Activated CD8-positive, alpha-beta T cell treated with anti-CD3 and anti-CD28 coated beads for 36 hours (primary cell): ENCODE measurements at places on chromosomes 6 and 20. TPM values are rescaled to one million over a fixed set of nuclear protein-coding genes. Genes with fewer than 3 reads are reported as not detected.

GRCh38 chr20:45358282-45359068 lies 4.5 kb upstream of the SYS1 start:
- DNase-seq, result no peak
- H3K36me3 ChIP-seq, result no peaks in the 10 kb centered on the region
- H3K4me1 ChIP-seq, result peaks cover 53% of the 10 kb centered on the region
- peak overlapping the region; percentile 13 for H3K27ac ChIP-seq
- H3K27me3 ChIP-seq, result no peaks in the 10 kb centered on the region

DNA sequence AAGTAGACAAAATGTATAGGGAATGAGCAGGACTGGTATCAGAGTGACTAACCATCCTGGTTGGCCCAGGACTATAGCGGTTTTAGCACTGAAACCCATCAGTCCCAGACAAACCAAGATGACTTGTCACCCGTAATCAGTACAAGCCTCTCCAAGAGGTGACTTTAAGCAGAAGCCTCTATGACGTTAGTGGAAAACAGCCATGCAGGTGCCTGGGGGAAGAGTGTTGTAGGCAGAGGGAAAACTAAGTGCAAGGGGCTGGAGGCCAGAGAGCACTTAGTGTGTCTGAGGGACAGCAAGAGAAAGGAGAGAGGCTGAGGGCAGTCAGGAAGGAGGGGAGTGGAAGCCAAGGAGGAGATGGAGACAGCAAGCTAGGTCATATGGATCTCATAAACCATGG lies 2.1 kb downstream of the SGK2 start:
- H3K36me3 ChIP-seq, result no peaks in the 10 kb centered on the region
- no peaks in the 10 kb centered on the region for H3K27me3 ChIP-seq
- no peak overlapping the region for H3K4me3 ChIP-seq
- DNase-seq, result no peak

DNA sequence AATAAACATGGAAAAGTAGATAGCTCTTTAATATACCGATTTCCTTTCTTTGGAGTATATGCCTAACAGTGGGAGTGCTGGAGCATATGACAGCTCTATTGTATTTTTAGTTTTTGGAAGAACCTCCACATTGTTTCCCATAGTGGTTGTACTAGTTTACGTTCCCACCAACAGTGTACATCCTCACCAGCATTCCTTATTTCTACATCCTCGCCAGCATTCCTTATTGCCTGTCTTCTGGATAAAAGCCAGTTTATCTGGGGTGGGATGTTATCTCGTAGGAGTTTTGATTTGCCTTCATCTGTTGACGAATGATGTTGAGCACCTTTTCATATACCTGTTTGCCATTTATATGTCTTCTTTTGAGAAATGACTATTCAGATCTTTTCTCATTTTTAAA lies 2.6 kb downstream of the MICA start:
- no peaks in the 10 kb centered on the region for H3K27me3 ChIP-seq
- H3K4me1 ChIP-seq, result peaks cover 64% of the 10 kb centered on the region
- DNase-seq, result no peak
- no peak overlapping the region for H3K4me3 ChIP-seq
- no peak overlapping the region for H3K27ac ChIP-seq
- peaks cover 11% of the 10 kb centered on the region for H3K36me3 ChIP-seq

DNA sequence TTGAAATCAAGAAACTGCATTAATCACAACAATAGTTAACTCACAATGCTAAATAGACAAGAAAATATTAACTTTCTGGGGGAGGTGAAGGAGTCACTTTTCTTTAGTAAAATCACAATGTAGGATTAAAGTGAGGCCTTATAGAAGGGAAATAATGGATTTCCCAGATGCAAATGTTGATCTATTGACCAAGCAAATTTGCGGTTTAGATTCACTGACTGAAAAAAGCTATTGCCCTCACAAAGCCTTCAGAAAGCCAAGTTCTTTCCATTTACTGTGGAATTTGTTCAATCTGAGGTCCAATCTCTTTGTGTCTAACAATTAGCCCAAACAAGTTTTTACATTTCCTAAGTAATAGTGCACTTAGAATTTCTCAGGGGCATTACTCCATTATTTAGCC lies 95.1 kb upstream of the PTCHD4 start:
- no peak overlapping the region for H3K4me3 ChIP-seq
- no peak for DNase-seq
- no peaks in the 10 kb centered on the region for H3K4me1 ChIP-seq
- H3K27ac ChIP-seq, result no peak overlapping the region
- no peaks in the 10 kb centered on the region for H3K36me3 ChIP-seq

DNA sequence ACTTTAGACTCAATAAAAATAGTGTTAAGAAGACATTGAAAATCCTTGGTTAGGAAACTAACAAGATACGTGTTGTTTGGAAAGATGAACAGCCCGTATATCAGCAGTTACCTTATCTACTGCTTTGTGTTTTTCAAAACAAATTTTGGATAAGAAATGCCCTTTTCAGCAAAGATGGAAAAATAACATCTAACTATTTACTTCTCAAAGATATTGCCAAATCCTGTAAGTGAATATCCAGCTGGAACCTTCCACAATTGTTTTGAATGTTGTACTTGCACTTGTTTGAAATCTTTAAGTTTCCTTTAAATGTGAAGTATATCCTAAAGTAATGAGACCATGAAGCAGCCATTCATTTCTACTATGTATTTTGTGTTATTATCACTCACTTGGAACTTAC lies 14.6 kb downstream of the TAGAP start:
- peaks cover 20% of the 10 kb centered on the region for H3K36me3 ChIP-seq
- DNase-seq, result no peak
- peaks cover 10% of the 10 kb centered on the region for H3K4me1 ChIP-seq
- H3K27ac ChIP-seq, result no peak overlapping the region
- no peaks in the 10 kb centered on the region for H3K27me3 ChIP-seq

DNA sequence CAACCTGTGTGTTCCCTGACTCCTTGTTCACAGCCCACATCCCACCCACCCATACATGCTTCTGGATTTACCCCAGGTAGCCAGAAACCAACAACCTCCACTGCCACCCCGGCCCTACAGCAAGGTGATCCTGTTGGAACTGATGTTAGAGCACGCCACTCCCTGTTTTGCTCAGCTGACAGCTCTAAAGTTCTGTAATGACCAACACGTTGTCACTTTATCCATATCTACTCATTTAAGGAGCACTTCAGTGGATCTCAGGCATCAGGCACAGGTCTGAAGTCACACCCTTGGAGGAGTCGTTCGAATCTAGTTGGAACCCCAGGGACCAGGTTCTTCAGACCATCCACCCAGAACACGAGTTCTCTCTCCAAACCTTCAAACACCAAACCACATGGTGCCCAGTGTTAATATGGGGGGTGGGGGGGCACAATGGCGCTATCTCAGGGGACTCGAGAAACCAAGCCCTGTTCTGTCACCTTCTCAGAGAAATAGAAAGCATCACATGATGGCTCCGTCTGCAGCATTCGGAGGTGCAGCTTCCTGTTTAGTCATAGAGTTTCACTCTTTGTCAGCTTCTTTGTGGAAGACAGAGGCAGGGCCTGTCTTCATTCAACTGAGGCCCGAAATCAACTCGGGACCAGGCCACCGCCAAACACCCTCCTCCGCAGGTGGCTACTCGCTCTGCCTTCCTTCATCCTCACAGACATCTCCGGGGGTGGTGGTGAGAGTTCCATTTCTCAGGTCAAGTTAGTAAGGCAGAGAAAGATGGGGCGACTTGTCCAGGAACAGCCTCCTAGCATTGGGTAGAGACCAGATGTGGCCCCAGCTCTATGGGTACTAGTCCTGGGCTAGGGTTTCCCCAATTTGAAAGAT lies 142.2 kb downstream of the NFATC2 start:
- H3K4me1 ChIP-seq, result peaks cover 73% of the 10 kb centered on the region
- H3K36me3 ChIP-seq, result peaks cover 79% of the 10 kb centered on the region
- H3K27me3 ChIP-seq, result no peaks in the 10 kb centered on the region
- peak overlapping the region; percentile 49 for H3K4me3 ChIP-seq
- peak; percentile 85 for DNase-seq

DNA sequence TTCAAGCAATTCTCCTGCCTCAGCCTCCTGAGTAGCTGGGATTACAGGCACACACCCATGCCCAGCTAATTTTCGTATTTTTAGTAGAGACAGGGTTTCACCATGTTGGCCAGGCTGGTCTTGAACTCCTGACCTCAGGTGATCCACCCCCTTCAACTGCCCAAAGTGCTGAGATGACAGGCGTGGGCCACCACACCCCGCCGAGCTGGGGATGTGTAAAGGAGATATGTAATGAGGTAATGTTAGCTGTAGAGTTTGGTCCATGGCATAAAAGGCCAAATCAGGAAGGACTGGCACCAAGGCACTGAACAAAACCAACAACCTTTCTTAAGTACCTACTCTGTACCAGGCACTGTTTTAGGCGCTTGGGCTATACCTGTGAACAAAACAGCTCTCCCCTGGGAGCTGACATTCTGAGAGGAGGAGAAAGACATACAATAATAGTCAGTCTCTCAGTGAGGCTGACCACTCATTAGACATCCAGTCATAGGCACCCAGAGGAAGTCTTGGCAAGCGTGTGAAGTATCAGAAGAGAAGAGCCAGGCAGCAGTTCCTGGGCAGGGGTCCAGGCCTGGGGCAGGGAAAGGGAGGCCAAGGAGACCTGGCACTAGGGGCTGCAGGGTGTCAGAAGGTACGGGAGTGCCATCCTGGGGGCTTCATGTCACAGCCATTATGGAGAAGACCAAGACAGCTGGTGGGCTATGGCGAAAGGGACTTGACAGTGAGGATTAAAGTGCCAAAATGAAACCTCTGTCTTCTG lies 164.8 kb upstream of the DTNBP1 start:
- DNase-seq, result no peak
- peaks cover 7% of the 10 kb centered on the region for H3K27me3 ChIP-seq
- no peaks in the 10 kb centered on the region for H3K36me3 ChIP-seq
- no peak overlapping the region for H3K27ac ChIP-seq
- H3K4me3 ChIP-seq, result no peak overlapping the region

DNA sequence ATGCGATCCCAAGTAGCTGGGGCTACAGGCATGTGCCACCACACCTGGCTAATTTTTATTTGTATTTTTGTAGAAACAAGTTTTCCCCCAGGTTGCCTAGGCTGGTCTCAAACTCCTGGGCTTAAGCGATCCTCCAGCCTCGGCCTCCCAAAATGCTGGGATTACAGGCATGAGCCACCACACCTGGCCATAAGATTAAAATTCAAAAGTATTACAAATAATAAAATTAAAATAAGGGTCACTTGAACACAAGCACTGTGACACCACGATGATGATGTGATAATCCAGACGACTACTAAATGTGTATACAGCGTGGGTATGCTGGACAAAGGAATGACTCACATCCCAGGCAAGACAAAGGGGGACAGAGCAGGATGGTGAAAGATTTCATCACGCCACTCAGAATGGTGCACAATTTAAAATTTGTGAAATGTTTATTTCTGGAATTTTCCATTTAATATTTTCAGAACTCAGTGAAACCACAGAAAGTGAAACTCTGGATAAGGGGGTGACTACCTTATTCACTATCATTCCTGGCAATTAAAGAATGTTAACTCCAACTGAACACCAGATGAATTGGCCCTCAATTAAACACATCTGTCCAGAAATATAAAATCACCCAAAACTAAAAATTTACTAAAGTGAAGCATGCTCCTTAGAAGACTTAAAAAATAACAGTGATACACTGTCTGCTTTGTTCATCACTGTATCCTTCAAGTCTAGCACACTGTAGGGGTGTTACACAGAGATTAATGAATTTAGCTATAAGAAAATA lies 13.1 kb downstream of the B4GALT5 start:
- peak overlapping the region; percentile 58 for H3K27ac ChIP-seq
- H3K4me3 ChIP-seq, result no peak overlapping the region
- H3K36me3 ChIP-seq, result peaks cover 10% of the 10 kb centered on the region
- H3K4me1 ChIP-seq, result peaks cover 72% of the 10 kb centered on the region
- H3K27me3 ChIP-seq, result no peaks in the 10 kb centered on the region

DNA sequence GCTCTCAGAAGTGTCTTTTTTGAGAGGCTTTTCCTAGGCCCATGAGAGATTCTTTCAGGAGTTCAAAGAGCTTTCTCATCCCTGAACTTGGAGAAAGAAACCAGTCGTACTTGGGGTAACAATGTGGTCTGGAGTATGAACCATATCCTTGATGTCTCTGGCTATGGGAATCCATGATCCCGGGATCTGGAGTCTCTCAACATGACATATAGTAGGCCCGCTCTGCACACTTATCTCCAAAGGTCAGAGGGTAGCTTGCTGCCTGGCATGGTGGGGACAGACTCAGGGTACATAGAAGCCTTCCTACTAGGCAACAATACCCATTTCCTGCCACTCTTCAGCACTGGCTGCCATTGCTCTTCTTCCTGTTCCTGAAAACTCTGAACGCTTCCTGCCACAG lies 42.2 kb upstream of the NFATC2 start:
- DNase-seq, result no peak
- no peak overlapping the region for H3K4me3 ChIP-seq
- no peaks in the 10 kb centered on the region for H3K36me3 ChIP-seq
- no peaks in the 10 kb centered on the region for H3K27me3 ChIP-seq
- no peak overlapping the region for H3K27ac ChIP-seq

GRCh38 chr6:79466207-79466834 lies 70.9 kb downstream of the LCA5 start:
- H3K36me3 ChIP-seq, result no peaks in the 10 kb centered on the region
- no peak for DNase-seq
- H3K4me3 ChIP-seq, result no peak overlapping the region
- no peaks in the 10 kb centered on the region for H3K4me1 ChIP-seq

- H3K36me3 ChIP-seq, result no peaks in the 10 kb centered on the region
- no peaks in the 10 kb centered on the region for H3K27me3 ChIP-seq
- no peaks in the 10 kb centered on the region for H3K4me1 ChIP-seq
- no peak for DNase-seq
- no peak overlapping the region for H3K27ac ChIP-seq
- no peak overlapping the region for H3K4me3 ChIP-seq
These were observed 36.3 kb upstream of the CMTR1 start for GRCh38 chr6:37396571-37397180.

GRCh38 chr6:147841547-147842148 lies 333.2 kb downstream of the SAMD5 start:
- no peak for DNase-seq
- H3K4me3 ChIP-seq, result no peak overlapping the region
- no peak overlapping the region for H3K27ac ChIP-seq

GRCh38 chr6:28922821-28923317 lies 916 bp downstream of the TRIM27 start:
- peak overlapping the region; percentile 94 for H3K4me3 ChIP-seq
- H3K27me3 ChIP-seq, result no peaks in the 10 kb centered on the region
- peaks cover 43% of the 10 kb centered on the region for H3K36me3 ChIP-seq
- H3K27ac ChIP-seq, result peak overlapping the region; percentile 86

- H3K27ac ChIP-seq, result no peak overlapping the region
- no peak for DNase-seq
- no peaks in the 10 kb centered on the region for H3K4me1 ChIP-seq
- no peaks in the 10 kb centered on the region for H3K36me3 ChIP-seq
- no peaks in the 10 kb centered on the region for H3K27me3 ChIP-seq
These were observed 20.2 kb upstream of the CD93 start for GRCh38 chr20:23106271-23106851.

GRCh38 chr6:161445021-161445799 lies 171.3 kb upstream of the AGPAT4 start:
- no peak for DNase-seq
- H3K27me3 ChIP-seq, result peaks cover 1% of the 10 kb centered on the region
- H3K36me3 ChIP-seq, result no peaks in the 10 kb centered on the region
- H3K4me1 ChIP-seq, result no peaks in the 10 kb centered on the region
- H3K27ac ChIP-seq, result no peak overlapping the region

Gene BMP7
- not detected for total RNA-seq

Gene HTR1B
- not detected for total RNA-seq

Gene IYD
- not detected for total RNA-seq

Gene BTN1A1
- total RNA-seq, result 0.11 TPM

Gene HSPA12B
- not detected for total RNA-seq

Gene ALDH5A1
- total RNA-seq, result 20.7 TPM

Gene FAM209A
- total RNA-seq, result 1.1 TPM

Gene RPS18
- 4,910 TPM for total RNA-seq

Gene CALHM6
- total RNA-seq, result 11.3 TPM

Gene FAXC
- total RNA-seq, result not detected

Gene SIRPA
- 0.09 TPM for total RNA-seq

Gene AVP
- total RNA-seq, result not detected
